ENCODE measurements at places on chromosomes 5 and 9. TPM values are rescaled to one million over a fixed set of nuclear protein-coding genes. Genes with fewer than 3 reads are reported as not detected.
A peak's percentile ranks its signal among the peaks of the same experiment; 100 is the strongest.

Gene ZDHHC11B
- 0.29 TPM for total RNA-seq

DNA sequence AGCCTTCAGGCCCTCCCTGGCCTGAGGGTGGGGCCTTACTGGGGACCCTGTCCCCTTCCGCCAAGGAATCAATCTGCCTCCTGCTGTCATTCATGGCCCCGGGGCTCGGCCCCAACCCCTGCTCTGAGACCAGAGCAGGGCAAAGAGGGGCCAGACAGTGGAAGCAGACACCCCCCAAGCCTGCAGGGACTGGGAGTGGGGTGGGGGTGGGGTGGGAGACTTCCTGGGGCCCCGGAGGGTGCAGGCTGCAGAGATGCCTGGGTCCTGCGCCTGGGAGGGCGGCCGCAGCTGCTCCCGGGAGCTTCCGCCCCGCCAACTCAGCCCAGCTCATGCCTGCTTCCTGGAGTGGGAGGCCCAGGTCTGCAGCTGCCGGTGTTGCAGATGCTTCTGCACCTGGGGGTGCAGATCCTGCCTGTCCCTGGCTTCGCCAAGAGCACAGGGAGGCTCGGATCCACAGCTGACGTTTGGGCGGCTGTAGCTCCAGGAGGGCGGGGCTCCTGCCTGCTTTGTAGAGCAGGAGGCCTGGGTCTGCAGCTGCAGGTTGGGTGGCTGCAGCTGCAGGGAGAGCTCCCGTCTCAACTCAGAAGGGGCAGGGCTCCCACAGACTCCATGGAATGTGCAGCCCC, 6.2 kb downstream of the KIF4B start:
- DNase-seq: no peak

GRCh38 chr5:95221234-95221633, 63.7 kb downstream of the MCTP1 start:
- DNase-seq: no peak

GRCh38 chr5:175032741-175033151, 308.4 kb downstream of the MSX2 start:
- no peak for DNase-seq

DNA sequence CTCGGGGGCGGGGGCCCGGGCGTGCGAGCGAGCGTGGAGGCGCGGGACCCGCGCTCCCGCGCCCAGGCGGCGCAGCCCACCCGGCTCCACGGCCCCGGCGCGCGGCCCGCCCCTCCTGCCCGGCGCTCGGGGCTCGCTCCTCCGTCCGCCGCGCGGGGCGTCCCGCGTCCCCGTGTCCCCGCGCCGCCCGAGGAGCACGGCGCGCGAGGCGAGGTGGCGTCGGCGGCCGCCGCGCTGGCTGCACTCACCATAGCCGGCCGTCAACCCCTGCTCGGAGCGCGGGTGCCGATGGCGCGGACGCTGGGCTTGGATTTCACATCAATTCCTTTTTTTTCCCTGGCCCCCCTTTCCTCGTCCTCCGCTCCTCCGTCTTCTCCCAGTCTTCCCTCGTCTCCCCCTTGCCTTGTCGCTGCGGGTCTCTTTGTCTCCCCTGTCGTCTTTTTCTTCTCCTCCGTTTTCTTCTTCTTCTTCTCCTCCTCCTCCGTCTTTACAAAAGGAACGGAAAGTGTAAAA, 494 bp downstream of the PTCH1 start:
- DNase-seq: no peak

DNA sequence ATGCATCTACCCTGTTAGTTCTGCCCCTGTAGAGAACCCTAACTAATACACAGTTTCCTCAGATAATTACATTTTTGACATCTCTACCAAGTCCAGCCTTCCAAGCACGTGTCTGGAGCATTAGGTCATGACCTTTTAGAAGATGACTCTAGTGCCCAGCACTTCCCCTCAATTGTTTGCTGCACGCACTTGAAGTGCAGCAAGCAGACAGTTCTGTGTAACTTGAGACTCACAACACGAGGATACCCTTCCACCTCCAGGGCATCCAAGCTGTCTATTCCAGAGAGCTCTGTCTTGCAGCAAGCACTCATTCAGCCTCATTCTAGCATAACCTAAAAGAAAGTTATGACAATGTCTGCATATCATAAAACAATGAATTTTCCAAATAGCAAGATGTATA, 1410.5 kb upstream of the CDH18 start:
- no peak for DNase-seq

GRCh38 chr9:71675857-71676165, 92.5 kb downstream of the CEMIP2 start:
- no peak for DNase-seq

- DNase-seq: no peak
Observed at GRCh38 chr5:177334781-177335700, 16.4 kb downstream of the LMAN2 start.

DNA sequence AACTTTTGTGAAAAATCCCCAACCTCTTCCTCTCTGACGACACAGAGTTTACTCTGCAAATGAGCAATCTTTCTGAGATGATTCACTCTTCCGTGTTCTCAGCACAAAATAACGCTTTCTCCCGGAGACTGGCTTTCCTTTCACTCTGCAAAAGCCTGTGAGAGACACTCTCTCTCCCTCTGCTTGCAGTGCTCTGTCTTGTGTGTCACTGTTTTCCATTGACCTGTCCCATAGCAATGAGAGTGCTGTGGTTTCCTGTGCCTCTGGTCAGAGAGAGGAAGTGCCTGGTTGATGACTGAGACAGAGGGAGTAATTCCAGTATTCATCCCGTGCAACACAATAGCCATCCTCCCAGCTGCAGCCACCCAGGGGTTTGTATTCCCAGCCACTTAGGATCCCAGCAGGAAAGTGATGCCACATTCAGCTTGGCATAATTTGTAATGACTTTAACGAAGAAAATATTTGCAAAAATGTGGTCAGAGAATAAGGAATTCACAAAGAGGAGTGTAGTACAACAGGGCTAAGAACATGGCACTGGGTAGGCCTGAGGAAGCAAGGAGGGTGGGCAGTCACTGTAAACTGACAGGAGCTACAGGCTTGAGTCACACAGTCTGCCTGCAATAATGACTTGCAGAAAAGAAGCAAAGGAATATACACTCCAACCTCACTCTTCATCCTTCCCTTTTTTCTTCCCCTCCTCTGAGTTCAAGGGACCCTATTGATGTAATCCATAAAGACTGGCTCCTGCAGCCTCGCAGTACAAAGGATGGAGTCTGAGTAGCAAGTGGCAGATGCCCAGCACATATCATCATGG, 463.5 kb upstream of the RGMB start:
- peak; percentile 91 for DNase-seq

Gene RFESD
- 2.7 TPM for total RNA-seq

GRCh38 chr5:67154556-67155206, 41.9 kb downstream of the CD180 start:
- no peak for DNase-seq
